ENCODE measurements at places on chromosomes 11 and 22.
A peak's percentile ranks its signal among the peaks of the same experiment; 100 is the strongest.

- no peak for DNase-seq
Observed at GRCh38 chr11:134950692-134951304, 538.8 kb upstream of the B3GAT1 start.

GRCh38 chr11:101126551-101127196, 2.9 kb downstream of the PGR start:
- no peak for DNase-seq

- no peak for DNase-seq
Observed at GRCh38 chr22:18078329-18079041, 695 bp downstream of the PEX26 start.

GRCh38 chr11:17343907-17344306, 7.7 kb upstream of the NCR3LG1 start:
- DNase-seq = no peak

DNA sequence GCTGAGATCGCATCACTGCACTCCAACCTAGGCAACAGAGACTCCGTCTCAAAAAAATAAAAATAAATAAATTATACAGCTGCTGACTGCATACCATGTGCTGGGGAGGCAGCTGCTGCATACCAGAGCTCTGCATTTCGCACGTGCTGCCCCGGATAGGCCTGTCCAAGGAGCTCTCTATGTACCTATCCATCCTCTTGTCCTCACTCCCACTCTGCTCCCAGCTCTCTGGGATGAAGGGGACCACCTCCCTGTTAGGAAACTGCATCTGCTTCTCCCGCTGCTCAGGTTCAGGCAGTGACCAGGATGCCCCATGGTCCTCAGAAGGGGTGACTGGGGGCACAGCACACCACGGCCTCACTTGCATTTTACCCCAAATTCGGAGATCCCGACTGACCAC, 302.3 kb downstream of the BRD1 start:
- no peak for DNase-seq

GRCh38 chr11:132078264-132079076, 708.1 kb downstream of the NTM start:
- no peak for DNase-seq

GRCh38 chr11:2031058-2031457, 33.4 kb upstream of the H19 start:
- DNase-seq = no peak

DNA sequence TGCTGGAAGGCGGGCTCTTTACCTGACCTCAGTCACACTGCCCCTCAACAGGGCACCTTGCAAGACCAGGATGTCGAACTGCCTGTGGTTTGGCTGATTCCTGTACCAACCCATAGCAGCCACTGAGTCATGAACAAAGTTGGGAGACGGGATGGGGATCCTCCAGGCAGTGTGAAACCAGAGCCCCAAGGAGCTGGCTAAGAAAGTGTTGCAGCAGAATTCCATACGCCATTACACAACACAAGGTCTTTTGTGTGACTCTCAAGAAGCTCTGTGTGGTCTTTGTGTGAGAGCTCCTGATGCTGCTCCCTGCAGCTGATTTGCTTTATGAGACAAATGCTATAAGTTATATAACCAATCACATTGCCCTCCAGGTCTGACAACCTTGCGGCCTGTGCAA, 617.7 kb downstream of the OPCML start:
- no peak for DNase-seq

GRCh38 chr11:72589802-72590761, 84.1 kb downstream of the PDE2A start:
- peak; percentile 13 for DNase-seq

DNA sequence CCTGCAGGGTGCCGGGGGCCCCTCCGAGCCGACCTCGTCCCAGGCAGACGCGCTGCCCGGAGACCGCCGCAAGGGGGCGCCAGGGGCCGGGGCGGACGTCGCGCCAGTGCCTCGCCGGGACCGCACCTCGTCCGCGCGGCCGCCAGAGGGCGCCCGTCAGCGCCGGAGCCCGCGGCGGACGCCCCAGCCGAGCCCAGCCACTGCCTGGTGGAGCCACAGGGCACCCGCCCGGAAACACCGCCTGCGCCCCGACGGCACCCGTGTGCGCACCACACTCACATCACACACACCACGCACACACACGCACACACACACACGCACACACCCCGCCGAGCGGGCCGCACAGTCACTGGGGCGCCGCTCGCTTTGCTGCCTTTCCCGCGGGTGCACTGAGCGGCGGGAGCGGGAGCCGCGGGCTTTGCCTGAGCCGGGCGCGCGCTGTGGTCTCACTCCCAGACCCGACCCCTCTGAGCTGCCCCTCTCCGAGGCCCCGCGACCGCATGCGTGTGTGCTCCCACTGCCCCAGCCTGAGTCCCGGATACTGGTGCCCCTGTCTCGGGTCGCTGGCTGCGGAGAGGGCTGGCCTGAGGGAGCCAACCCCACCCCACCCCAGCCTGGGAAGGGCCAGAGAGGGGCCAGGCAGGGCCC, 449.3 kb downstream of the OPCML start:
- DNase-seq = peak; percentile 20

DNA sequence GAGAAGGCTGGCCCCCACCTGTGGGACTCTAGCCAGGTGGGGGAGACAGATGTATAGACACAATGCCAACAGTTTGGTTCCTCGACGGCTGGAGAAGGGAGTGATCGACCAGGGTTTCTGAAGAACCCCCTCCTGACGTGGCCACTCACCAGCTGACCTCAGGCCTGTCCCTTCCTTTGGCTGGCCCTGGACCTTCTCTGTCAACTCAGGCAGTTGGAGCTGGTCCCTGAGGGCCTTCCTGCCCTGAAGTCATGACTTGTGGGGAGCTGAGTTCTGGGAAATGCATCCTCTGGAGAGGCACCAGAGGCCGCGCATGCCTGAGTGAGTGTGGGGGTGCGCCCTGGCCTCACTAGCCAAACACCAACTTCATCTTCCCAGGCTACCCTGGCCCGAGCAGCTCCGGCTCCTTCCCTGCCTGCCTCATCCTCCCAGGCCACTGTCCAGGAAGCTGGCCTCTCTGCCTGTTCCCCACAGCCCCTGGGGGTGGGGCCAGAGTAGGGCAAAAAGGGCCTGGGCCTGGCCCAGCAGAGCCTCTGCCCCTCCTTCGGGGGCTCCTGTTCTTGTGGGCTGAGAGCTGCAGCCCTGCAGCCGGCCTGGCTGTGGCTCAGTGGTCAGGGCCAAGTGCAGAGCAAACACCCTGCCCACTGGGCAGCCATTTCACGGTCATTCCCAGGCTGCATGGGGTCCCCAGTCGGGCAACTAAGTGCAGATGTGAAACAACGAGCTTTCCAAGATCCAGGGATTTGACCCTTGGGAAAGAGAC, 23.6 kb downstream of the TXN2 start:
- DNase-seq = no peak

DNA sequence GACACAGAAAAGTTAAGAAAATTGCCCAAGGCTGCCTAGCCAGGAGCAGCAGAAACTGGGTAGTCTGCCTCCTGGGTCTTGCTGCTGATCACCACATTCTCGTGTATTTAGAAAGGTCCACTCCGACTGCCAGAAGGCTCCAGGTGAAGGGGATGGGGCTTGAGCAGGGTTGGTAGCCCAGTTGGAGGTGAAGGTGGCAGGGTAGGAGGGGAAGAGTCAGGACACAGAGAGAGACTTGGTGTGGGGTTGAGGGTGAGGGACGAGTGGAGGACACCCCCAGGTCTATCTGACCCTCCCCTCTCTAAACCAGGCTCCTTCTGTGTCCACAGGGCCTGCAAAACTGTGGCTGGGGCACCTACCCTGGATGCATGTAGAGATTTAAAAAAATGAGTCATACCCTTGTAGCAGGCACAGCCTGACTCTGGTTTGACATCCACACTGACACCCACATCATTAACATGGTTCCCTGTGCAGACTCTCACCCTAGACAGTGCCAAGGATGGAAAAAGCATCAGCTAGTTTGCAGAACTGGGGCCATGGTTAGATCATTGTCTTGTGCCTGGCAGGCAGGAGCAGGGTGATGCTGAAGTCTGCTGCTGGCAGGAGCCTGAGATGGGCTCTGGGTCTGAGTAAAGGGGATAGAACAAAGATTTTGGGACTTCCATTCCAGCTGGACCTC, 273.2 kb downstream of the TENM4 start:
- no peak for DNase-seq

- no peak for DNase-seq
Observed at GRCh38 chr11:68021167-68021787, 9.2 kb upstream of the NDUFS8 start.

- DNase-seq = peak; percentile 17
Observed at GRCh38 chr22:26949193-26949592, 291.8 kb downstream of the MIAT start.

- DNase-seq = no peak
Observed at GRCh38 chr11:107508201-107508857, 50.7 kb upstream of the CWF19L2 start.

- no peak for DNase-seq
Observed at GRCh38 chr22:26589367-26589844, 526 bp downstream of the TPST2 start.

DNA sequence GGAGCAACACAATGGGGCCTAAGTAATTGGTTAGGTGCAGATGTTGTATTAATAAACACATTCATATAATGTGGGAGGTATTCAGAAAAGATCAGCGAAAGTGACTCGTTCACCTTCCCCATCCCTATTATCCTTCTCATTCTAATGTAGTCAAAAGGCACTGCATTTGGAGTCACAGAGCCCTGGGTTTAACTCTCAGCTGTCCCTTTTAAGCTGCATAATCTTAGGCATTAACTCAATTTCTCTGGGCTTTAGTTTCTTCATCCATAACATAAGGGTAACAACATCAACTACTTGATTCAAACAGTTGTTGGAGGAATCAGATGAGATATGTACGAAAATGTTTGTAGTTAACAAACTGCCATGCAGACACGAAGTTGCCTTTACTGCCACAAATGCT, 187.6 kb upstream of the PITPNB start:
- no peak for DNase-seq

GRCh38 chr11:77346906-77347603, 45.6 kb upstream of the GDPD4 start:
- DNase-seq = no peak

- no peak for DNase-seq
Observed at GRCh38 chr22:41833369-41834004, 582 bp downstream of the SREBF2 start.

DNA sequence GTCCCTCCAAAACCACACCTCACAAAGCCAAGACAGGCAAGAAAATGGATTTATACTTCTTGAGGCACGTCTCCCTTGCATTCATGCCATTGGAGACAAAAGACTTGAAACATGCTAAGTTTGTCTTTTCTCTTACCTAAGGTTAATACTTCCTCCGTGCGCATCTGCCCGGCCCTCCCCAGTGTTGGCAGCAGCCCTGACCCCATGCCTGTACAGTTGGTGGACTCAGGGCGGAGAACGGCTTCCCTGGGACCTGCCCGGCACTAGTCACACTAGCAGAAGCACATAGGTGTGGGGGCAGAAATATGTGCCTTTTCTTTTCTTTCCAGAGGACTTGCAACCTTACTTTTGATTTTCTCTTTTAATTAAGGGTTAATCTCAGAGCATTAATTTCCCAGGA, 45.2 kb upstream of the FLI1 start:
- no peak for DNase-seq

DNA sequence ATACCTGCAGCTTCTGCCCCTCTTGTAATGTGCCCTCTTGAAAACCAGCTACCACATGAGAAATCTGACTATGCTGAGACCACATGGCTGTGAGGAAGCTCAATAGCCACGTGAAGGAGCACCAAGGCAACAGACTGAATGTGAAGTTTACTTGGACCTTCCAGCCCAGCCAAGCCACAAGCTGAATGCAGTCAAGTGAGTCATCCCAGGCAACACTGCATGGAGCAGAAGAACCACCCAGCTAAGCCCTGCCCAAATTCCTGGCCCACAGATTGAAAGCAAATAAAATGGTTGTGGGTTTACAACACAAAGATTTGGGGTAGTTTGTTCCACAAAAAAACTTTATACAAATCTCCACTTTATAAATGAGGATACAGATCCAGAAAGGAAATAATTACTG, 114.5 kb downstream of the TIMP3 start:
- no peak for DNase-seq

DNA sequence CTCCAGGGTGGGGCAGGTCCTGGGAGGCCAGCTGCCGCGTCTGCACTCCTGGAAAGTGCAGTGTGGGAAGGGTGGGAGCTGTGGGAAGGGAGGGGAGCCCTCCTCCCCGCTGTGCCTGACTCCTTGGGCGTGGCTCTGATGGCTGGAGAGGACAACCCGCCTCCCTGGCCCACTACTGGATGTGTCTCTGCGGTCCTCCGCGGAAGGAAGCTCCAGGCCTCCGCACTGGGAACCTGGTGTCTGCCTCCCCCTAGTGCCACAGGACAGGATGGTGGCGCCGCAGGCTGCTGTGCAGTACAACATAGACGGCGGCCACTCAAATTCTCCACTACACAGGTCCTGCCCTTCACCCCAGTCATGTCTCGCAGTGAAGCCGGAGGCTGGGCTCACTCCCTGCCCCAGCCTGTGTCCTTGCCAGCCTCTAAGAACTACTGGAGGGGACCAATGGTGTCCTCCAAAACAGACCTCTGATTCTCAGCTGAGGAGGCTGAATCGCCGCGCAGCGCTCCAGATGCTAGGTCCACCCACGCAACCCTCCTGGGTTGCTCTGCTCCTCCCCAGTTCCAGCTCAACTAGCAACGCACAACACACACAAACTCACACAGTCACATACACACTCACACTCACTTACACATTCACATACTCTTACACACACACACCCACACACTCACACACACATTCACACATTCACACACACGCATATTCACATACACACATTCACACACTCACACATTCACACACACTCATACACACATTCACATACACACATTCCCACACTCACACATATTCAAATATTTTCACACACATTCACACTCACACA, 12.4 kb upstream of the DSCAML1 start:
- peak; percentile 45 for DNase-seq

- DNase-seq = peak; percentile 72
Observed at GRCh38 chr22:36409911-36410756, 22.4 kb upstream of the MYH9 start.

GRCh38 chr11:77637345-77638165, at the start of gene CLNS1A:
TSS of gene CLNS1A (minus strand) at chr11:77637794. CDS start at chr11:77637714, 80 bp downstream.
- peak; percentile 79 for DNase-seq

DNA sequence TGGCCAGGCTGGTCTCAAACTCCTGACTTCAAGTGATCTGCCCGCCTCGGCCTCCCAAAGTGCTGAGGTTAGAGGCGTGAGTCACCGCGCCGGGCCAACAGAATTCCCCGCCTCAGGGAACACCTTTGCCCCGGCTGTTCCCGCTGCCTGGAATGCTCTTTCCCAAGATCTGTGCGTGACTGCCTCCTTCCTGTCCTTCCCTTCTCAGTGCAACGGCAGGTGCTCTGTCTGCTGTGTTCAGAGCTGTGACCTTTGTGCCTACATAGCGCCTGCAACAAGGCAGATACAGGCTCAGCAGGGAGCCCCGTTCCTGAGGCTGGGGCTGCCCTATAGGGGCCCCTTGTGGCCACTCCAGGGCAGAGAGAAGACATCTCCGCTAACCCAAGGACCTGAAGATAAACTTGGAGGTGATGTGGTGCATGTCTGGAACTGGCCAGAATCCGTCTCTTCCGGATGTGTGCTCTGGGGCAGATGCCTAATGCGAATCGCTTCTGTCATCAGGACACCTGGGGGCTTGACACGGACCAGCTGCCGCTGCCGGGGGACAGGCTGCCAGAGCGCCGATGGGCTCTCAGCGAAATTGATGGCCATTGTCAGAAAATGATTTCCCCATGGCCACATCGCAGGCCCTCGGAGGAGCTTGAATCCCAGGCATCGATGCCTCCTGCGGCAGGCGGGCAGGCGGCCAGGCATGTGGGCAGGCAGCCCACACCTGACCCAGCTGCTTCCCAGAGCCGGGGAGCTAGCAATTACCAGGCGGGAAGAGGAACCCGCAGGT, 43.5 kb upstream of the TCF20 start:
- no peak for DNase-seq

- DNase-seq = no peak
Observed at GRCh38 chr11:69535908-69536307, 54.4 kb downstream of the LINC01488 start.

All from NCI-H460 (cell line).